ENCODE measurements at places on chromosomes 12 and 14. TPM values are rescaled to one million over a fixed set of nuclear protein-coding genes. Genes with fewer than 3 reads are reported as not detected.

RNASE3 gene
- polyA plus RNA-seq: not detected

NR1H4 gene
- 0.46 TPM for polyA plus RNA-seq

- peaks cover 19% of the 10 kb centered on the region for H3K4me1 ChIP-seq
- peak overlapping the region; percentile 56 for H3K4me3 ChIP-seq
- H3K27me3 ChIP-seq: no peaks in the 10 kb centered on the region
- no peaks in the 10 kb centered on the region for H3K36me3 ChIP-seq
- DNase-seq: no peak
These were observed 49.9 kb downstream of the GTF2A1 start for GRCh38 chr14:81170829-81171195.

GRCh38 chr12:64696080-64696741 is 63.0 kb downstream of the GNS start:
- peak overlapping the region; percentile 60 for H3K27ac ChIP-seq
- peak; percentile 58 for DNase-seq
- no peak overlapping the region for H3K4me3 ChIP-seq
- H3K36me3 ChIP-seq: peaks cover 9% of the 10 kb centered on the region

DNA sequence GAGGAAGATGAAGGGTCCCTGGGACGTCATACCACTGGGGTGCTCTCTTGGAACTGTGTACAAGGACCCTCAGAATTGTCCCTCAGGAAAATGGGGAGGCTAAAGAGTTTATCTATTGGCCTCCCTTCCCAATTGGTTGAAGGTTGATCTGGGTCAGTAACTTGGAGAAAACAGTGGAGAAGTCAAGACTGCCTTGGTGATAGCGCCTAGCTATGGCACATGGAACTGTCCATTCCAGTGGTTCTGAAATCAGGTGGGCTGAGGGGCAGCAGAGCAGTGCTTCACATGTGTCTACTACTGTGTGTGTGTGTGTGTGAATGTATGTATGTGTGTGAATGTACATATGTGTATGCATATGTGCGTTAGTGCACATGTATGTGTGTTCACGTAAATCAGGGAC is 316.1 kb downstream of the AACS start:
- H3K4me3 ChIP-seq: no peak overlapping the region
- no peak for DNase-seq
- no peaks in the 10 kb centered on the region for H3K4me1 ChIP-seq
- H3K27ac ChIP-seq: no peak overlapping the region

DNA sequence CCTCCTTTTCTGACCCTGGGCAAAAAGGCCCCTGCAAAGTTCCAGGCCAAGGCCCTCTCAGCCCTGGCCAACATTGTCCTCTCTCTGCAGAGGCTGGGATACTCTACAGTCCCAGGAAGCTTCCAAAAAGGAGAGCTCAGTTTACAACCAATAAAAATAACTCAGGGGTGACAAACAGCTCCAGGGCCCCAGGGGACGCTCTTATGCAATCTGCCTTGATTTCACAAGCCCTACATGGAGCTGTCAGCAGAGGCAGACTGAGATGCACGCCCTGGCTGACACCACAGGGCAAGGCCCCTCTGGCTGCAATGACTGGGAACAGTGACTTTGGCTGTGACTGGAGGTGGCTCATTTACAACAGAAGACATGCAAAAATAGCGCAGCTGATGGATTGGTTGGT is 129.0 kb upstream of the MED13L start:
- peak; percentile 48 for DNase-seq
- H3K27me3 ChIP-seq: no peaks in the 10 kb centered on the region
- H3K36me3 ChIP-seq: no peaks in the 10 kb centered on the region
- H3K4me3 ChIP-seq: no peak overlapping the region
- no peak overlapping the region for H3K27ac ChIP-seq
- H3K4me1 ChIP-seq: no peaks in the 10 kb centered on the region

GRCh38 chr14:99995700-99996356 is 69.4 kb upstream of the EVL start:
- no peak overlapping the region for H3K27ac ChIP-seq
- H3K27me3 ChIP-seq: no peaks in the 10 kb centered on the region
- DNase-seq: peak; percentile 77
- no peaks in the 10 kb centered on the region for H3K36me3 ChIP-seq

DNA sequence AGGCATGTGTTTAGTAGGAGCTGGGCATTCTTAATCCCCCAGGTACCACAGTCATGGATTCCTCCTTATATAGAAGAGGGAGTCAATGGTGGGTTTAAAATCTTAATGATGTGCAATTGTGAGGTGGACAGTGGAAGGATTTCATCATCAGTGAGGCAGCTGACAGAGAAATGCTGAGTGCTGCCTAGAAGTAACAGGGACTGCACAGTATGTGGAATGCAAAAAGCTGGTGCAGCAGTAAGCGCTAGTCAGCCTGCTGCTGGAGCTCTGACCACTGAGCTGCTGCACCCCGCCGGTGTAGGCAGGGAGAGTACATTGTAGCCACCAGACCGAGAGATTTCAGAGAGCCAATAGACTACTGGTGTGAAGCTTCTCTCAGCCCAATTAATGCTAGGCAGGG is 80.5 kb upstream of the DACT1 start:
- no peak overlapping the region for H3K27ac ChIP-seq
- DNase-seq: no peak
- H3K36me3 ChIP-seq: no peaks in the 10 kb centered on the region
- no peaks in the 10 kb centered on the region for H3K27me3 ChIP-seq

Measured in stomach (tissue), 19 donors.